ENCODE measurements at places on chromosomes 3 and 15. TPM values are rescaled to one million over a fixed set of nuclear protein-coding genes. Genes with fewer than 3 reads are reported as not detected.

TNFAIP8L3 gene
- 4.2 TPM for total RNA-seq

CELSR3 gene
- total RNA-seq = 0.75 TPM

COLQ gene
- total RNA-seq = 2.9 TPM

CTDSPL2 gene
- total RNA-seq = 32.4 TPM

GRIP2 gene
- 2.1 TPM for total RNA-seq

ALDH1A3 gene
- total RNA-seq = 2.1 TPM

ST3GAL6 gene
- total RNA-seq = 5.9 TPM

MYL3 gene
- 1.8 TPM for total RNA-seq

GRK7 gene
- not detected for total RNA-seq

CPLX3 gene
- total RNA-seq = not detected

ACVR2B gene
- total RNA-seq = 8.6 TPM

ARIH2 gene
- total RNA-seq = 76.7 TPM

ADIPOQ gene
- 0.26 TPM for total RNA-seq

ITPKA gene
- 3.2 TPM for total RNA-seq

PLSCR4 gene
- 47.3 TPM for total RNA-seq

LYZL4 gene
- 0.32 TPM for total RNA-seq

Data from mucosa of gallbladder (tissue), 1 donor.